Activated T-helper 1 cell treated with anti-CD3 and anti-CD28 coated beads, Interleukin-12 subunit alpha, Interleukin-12 subunit beta, Interleukin-2, Interleukin-4 antibody, amounts not matched to agents 30 ng/mL and 10 ng/mL and 1 ng/mL, durations not matched to agents 14 hours and 24 hours and 36 hours (primary cell): ENCODE measurements at places on chromosomes 4 and X. TPM values are rescaled to one million over a fixed set of nuclear protein-coding genes. Genes with fewer than 3 reads are reported as not detected.

The RAB9B gene
- total RNA-seq: 0.18 and 0.37 TPM in 2 replicates

The CTAG2 gene
- not detected in 2 replicates for total RNA-seq

The DUSP9 gene
- 0.10 TPM in 2 replicates for total RNA-seq

The CCDC120 gene
- total RNA-seq: 4.4 and 5.1 TPM in 2 replicates

The WAS gene
- total RNA-seq: 106 and 122 TPM in 2 replicates

The HMGN5 gene
- 0.73 and 1.3 TPM in 2 replicates for total RNA-seq

The ZNF157 gene
- 0.34 and 0.49 TPM in 2 replicates for total RNA-seq

The RAB33A gene
- 20.5 and 21.5 TPM in 2 replicates for total RNA-seq

The GPR78 gene
- not detected in 2 replicates for total RNA-seq

The SH3RF1 gene
- 0.49 and 0.69 TPM in 2 replicates for total RNA-seq

The CABS1 gene
- not detected in 2 replicates for total RNA-seq

The JADE1 gene
- 38.7 and 42.4 TPM in 2 replicates for total RNA-seq

The C4orf36 gene
- total RNA-seq: not detected in 2 replicates

The MAGIX gene
- total RNA-seq: 1.4 and 2.8 TPM in 2 replicates

The HTN3 gene
- not detected in 2 replicates for total RNA-seq

The RASGEF1B gene
- 3.6 and 3.7 TPM in 2 replicates for total RNA-seq

The PWWP3B gene
- not detected in 2 replicates for total RNA-seq

The PABPC4L gene
- not detected in 2 replicates for total RNA-seq

The SPANXC gene
- not detected in 2 replicates for total RNA-seq

The PAGE1 gene
- not detected in 2 replicates for total RNA-seq

The MAGEB6 gene
- not detected in 2 replicates for total RNA-seq

The CSAG2 gene
- 0.31 TPM in 1 of 2 replicates, not detected in the other for total RNA-seq

The ZBED1 gene
- total RNA-seq: 39.8 and 41.6 TPM in 2 replicates

The CXCL3 gene
- total RNA-seq: 0.18 TPM in 1 of 2 replicates, not detected in the other

The GAGE12J gene
- total RNA-seq: not detected in 2 replicates

The PROM1 gene
- not detected in 2 replicates for total RNA-seq

The PDHA1 gene
- 213 and 218 TPM in 2 replicates for total RNA-seq

The PNCK gene
- total RNA-seq: 0.15 TPM in 1 of 2 replicates, not detected in the other

The EVC gene
- total RNA-seq: 1.5 and 1.9 TPM in 2 replicates

The MAGEE2 gene
- total RNA-seq: not detected in 2 replicates

The ETDA gene
- total RNA-seq: not detected in 2 replicates

The ERAS gene
- not detected in 2 replicates for total RNA-seq

The FGA gene
- total RNA-seq: not detected in 2 replicates

The IGSF1 gene
- total RNA-seq: not detected in 2 replicates

The MXRA5 gene
- total RNA-seq: not detected in 2 replicates

The DMP1 gene
- total RNA-seq: not detected in 2 replicates

The MAGEA6 gene
- total RNA-seq: not detected in 2 replicates

The PRR32 gene
- not detected in 2 replicates for total RNA-seq

The ESX1 gene
- not detected in 2 replicates for total RNA-seq

The FGFR3 gene
- total RNA-seq: 0.29 and 0.39 TPM in 2 replicates

The NPY5R gene
- not detected in 2 replicates for total RNA-seq

The MAGEA2 gene
- not detected in 2 replicates for total RNA-seq

The HOPX gene
- 121 and 128 TPM in 2 replicates for total RNA-seq

The SSX2 gene
- total RNA-seq: not detected in 2 replicates

The USP38 gene
- total RNA-seq: 29.8 and 32.0 TPM in 2 replicates

The SMARCA5 gene
- 59.9 and 60.7 TPM in 2 replicates for total RNA-seq

The RNF150 gene
- 0.07 TPM in 1 of 2 replicates, not detected in the other for total RNA-seq

The ADGRL3 gene
- total RNA-seq: not detected in 2 replicates

The PF4V1 gene
- total RNA-seq: not detected in 2 replicates
